NCI-H2081 treated with DMSO at 0.1 percent for 48 hours (cell line): ENCODE measurements at places on chromosomes 4 and X.

GRCh38 chr4:7638984-7639789 is 204.5 kb upstream of the PSAPL1 start:
- no peak for DNase-seq

GRCh38 chr4:98802770-98803198 is 126.1 kb downstream of the EIF4E start:
- DNase-seq: no peak

GRCh38 chr4:122766950-122767349 is 34.4 kb downstream of the BBS12 start:
- DNase-seq: no peak

- DNase-seq: peak; percentile 9
These were observed 5.6 kb upstream of the CT47C1 start for GRCh38 chrX:119067023-119067739.

DNA sequence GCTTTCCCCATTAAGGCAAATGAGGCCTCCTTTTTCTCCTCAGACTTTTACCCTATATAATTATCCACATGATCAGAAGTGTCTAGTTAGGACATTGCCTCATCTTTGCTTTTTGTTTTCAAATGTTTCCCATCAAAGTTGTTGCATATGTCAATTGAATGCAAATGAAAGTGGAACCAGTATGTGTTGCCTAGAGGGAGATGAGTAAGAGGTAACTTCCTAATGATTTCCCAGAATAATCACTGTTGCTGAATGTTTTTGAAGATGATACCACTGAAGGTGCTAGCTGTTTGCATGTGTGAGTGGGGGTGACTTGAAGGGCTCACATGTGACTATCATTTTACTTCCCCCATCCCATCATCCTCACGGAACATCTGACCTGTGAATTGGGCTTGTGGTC is 33.9 kb downstream of the PAK3 start:
- no peak for DNase-seq

DNA sequence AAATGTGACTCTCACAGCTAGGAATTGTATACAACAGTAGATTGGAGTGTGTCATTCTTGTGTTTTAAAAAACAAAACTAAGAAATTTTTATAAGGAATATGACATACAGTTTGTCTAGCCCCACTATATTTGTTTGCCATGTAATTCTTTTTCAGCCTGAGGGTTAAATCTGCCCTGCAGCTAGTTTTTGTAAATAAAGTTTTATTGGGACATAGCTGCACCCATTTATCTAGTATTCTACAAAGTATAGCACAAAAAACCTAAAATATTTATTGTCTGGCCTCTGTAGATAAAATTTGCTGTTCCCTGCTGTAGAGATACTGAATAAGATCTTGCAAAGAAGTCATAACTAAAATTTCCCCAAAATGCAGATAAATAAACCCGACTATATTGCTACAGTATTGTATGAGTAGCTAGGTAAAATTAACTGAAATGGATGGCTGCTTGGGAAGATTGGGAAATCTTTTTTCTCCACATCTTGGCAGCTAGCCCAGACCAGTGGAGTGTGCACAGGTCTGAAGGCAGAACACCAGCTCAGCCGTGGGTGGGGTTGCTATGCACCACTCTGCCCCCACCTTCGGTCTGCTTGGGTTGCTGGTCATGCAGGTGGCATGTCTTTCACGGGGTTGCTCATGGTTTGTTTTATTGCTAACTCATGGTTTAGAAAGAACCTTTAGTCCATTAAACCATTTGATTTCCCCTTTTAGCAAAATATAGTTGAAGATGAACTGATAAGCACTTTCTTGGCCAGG is 127.9 kb downstream of the KLHL8 start:
- no peak for DNase-seq

DNA sequence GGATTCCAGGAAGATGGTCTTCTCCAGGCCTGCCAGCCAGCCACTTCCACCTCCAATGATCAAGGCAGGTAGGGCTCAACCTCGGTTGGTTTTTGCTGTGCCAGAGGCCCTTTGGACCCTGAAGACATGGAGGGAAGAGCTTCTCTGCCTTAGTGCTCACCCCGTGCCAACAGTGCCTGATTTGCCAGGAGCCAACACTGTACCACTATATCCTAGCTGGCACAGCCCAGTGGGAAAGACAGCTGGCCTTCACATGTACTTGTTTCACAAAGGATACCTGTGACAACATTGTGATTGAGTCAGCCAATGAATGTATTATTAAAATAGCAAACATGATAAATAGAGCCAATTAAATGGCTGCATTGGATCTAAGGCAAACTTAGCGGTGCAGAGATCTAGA is 51.9 kb upstream of the PRPS1 start:
- DNase-seq: no peak

GRCh38 chr4:144948009-144948408 is 150.0 kb downstream of the ANAPC10 start:
- DNase-seq: no peak

DNA sequence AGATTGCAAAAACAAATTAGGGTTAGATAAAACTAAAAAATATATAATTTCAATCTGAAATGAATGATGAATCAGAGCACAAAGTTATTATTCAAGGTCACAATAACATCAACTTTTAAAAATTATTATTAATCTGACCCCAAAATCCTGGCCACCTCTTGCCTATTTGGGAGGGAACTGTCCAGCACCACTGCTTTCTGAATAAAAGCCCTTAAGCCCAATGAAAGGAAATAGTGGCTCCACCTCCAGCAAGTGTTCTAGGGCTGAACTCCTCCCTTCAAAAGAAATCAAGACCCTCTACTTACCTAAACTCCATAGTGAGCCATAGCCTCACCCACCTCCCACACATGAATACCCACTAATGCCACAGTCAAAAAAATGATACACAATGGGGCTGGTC is 208.2 kb downstream of the PARM1 start:
- DNase-seq: no peak

DNA sequence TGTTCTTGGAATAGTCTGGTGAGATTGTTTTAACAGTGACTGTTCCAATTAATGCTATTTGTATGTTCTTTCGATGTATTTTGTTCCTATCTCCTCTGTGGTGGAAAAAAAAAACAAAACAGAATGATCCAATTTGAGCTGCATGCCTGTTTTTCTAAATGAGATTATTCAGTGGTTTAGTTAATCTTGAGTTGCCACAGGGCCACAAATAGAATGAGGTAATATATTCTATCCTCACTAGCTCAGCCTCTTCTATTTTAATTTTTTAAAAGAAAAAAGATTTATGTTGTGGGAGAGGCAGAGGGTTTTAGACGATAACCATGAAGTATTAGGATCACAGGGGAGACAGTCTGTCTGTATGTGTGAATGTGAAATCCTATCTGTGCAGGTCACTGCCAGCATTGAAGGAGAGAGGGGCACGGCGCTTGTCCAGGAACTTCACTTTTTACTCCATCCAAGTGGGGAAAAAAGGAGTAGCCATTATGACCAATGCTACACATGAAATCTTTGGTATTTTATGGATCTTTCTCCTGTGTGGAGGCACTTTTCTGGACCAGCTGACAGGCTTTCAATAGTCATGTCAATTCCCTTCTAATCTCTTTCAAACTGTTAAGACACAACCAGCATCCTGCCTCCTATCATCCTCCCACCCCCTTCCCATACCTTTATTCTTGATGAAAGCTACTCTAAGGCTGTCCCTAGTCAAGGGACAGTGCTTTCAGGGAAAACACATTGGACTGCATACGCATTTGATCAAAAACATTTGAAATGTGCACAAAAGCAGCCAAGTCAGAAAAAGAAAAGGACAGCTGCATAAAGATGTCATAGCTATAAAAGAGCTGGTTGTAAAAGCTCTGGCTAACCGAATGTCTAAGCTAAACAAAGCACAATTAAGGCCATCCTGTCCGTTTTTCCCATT is 1063.8 kb upstream of the INTU start:
- DNase-seq: no peak

DNA sequence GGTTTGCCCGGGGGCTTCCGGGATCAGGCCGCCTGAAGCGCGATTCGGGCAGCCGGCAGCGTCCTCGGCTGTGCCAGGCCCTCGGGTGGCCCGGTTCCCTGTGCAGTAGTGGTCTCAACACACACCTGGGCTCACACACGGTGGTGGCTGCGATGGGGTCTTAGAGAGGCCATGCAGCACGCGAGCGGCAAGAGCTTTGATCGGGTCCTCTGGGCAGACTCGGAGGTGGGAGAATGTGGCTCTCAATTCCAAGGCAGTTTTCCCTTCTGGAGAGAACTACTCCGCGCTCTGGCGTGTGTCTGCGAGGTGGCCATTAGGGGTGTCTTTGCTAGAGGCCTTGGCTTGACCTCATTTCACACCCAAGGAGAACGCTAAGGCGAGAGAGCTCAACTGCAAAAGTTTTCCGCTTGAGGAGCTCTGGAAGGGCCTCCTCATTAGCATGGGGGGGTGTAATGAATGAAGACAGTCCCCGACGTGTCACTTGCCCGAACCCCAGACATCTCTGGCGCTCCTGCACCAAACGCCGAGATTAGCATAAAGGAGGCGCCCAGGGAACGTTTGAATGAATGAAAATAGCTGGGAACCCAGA is 771 bp upstream of the RBPJ start:
- DNase-seq: no peak

DNA sequence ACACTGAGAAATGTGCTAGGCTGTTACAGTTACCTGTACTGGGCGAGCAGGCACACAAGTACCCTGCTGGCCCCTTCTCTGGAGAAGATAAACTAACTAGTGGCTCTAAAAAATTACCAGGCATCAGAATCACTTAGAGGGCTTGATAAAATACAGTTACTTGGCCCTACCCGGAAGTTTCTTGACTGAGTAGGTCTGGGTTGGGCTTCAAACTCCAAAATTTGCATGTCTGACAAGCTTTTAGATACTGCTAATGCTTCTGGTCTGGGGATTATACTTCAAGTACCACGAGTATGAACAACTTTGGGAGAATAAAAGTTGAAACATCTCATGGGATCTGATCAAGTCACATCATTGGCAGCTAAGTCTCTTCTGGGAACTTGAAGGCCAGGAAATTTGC is 30.8 kb downstream of the CEP135 start:
- DNase-seq: no peak

GRCh38 chrX:51931566-51932150 is 38.2 kb downstream of the MAGED1 start:
- DNase-seq: no peak

DNA sequence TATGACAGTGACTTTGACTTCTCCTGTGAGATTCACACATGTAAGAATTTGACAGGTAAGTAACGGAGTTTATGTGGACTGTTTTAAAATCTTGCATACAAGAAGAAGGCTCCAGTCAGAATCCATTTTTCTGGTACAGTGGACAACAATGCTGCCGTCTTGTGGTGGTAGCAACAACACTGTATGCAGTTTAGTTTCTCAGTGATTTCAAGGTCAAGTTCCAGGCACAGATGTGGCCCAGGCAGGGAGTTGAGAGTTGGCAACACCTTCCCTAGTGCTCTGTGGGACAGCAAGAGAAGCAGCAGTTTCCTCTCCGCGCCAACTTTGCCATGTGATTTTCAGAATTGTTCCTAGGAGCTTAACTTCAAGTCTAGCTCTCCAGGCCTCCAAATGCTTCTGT is 56.0 kb upstream of the STPG2 start:
- no peak for DNase-seq

DNA sequence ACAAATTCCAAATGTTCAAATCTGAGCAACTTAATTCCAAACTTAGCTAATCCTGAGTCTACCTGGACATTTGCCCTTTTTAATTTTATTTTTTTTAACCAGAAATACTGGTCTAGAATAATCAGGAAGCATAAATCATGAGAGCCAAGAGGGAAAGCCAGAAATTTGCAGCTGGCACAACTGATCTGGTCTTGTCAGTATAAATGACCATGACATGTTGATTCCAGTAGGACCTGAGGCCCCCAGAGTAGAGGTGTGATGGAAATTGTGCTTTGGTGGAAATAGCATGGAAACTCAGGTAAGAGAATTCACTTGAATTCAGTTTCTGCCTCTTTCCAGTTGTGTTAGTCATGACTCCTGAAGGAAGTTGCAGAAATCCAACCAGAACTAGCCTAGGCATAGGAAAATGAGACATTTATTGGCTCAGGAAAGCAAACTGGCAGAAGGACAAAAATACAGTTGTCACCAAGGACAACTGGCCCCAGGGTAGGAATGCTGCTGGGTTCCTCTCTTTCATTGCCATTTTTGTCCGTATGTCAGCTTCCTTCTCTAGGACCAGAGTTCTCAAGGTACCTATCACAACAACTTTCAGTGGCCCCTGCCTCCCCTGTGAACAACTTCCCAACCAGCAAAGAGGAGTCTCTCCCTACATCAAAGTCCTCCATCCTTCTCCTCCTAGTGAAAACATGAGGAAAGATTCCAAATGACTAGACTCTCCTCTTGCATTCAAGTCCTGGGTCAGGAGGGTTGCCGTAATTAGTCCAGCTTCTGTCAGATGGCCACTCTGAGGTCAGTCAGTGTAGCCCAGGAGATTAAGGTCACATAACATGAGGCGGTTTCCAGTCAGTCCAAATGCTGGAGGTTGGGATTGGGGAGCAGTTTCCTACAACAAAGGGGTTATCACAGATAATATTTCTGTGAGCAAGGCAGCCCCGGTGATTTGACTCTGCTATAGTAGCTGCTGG is 29.3 kb upstream of the MYOZ2 start:
- DNase-seq: no peak

DNA sequence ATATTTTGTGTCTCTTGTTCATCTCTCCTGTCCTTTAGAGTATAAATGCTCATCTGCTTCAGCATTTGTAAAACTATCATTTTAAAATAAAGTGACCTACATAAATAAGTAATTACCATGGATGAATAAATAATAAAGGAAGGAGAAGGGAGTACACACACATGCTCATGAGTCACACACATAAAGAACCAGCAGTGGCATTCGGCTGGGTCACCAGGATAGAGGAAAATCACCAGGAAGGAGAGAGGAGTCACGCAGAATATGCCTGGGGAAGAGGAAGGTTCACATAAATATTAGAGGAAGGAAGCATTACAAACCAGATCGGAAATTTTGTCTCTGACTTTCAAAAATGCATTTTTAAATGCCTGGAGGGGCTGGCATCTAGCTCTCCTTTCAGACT is 38.5 kb upstream of the MED14 start:
- DNase-seq: no peak

DNA sequence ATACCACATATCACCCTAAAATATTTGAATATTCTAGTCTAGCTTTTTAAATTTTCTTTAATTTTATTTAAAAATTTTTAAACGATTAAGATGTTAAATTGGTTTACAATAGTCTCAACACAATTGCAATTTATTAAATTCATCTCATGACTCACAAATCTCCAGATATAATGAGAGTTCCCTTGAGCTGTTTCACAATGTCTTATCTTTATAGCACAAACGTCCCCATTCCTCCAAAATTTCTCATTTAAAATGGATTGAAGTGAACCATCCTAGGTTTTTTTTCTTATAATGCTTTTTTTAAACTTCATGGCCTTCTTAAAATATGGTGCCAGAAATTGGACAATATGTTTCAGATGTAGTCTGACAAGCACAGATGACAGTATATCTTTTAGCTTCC is 204.4 kb downstream of the GABRB1 start:
- no peak for DNase-seq
